ENCODE measurements at places on chromosomes 1 and 21.

- peak; percentile 31 for DNase-seq
These were observed 75.7 kb upstream of the PKN2 start for GRCh38 chr1:88608139-88608943.

GRCh38 chr1:230345139-230345885 is 80.8 kb downstream of the PGBD5 start:
- DNase-seq: no peak

- DNase-seq: peak; percentile 13
These were observed 229.7 kb upstream of the CACYBP start for GRCh38 chr1:174769961-174770549.

DNA sequence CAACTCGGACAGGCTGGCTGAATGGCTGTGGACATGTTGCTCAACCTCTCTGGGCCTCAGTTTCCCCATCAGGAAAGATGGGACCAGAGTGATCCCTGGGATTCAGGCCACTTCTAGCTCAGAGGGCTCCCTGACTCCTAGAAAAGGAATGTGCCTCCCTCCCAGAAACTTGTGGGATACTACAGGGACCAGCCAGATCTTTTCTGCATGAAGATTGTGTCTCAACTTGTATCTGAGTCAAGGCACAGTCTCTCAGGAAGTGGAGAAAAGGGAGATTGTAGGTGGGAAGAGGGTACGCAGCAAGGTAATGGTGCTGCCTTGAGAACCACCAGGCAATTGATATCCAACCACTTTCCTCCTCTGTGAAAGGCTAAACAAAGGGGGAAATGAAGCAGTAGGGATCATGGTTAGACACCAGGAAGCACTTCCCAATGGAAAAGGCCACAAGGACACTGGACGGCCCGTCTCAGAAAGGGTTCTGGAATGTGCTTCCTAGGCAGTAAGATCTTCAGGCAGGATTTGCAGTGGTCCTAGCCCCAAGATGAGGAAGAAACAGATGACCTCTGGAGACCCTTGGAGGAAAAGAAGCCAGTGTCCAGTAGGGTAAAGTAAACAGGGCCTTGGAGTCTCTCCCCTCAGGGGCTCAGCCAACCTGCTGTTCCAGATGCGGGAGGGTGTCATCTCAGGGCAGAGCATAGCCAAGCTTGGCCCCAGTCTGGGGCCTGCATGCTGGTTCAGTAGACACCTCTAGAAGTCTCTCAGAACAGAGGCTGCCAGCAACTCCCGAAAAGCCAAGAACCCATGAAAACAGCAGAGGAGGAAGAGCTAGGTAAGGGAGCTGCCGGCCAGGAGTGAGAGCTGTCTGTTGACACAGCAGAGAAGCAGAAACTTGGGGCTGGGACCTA is 16.8 kb downstream of the IFFO2 start:
- no peak for DNase-seq
